ENCODE measurements at places on chromosomes 1 and 21.

- DNase-seq, result no peak
These were observed 238.0 kb downstream of the NTNG1 start for GRCh38 chr1:107378866-107379265.

GRCh38 chr1:8184301-8184700, 133.6 kb upstream of the SLC45A1 start:
- no peak for DNase-seq

GRCh38 chr1:221915764-221916163, 173.9 kb upstream of the DUSP10 start:
- no peak for DNase-seq

GRCh38 chr1:98103617-98104285, 182.9 kb upstream of the DPYD start:
- DNase-seq, result no peak

GRCh38 chr1:161382214-161383019, 14.7 kb upstream of the CFAP126 start:
- no peak for DNase-seq

DNA sequence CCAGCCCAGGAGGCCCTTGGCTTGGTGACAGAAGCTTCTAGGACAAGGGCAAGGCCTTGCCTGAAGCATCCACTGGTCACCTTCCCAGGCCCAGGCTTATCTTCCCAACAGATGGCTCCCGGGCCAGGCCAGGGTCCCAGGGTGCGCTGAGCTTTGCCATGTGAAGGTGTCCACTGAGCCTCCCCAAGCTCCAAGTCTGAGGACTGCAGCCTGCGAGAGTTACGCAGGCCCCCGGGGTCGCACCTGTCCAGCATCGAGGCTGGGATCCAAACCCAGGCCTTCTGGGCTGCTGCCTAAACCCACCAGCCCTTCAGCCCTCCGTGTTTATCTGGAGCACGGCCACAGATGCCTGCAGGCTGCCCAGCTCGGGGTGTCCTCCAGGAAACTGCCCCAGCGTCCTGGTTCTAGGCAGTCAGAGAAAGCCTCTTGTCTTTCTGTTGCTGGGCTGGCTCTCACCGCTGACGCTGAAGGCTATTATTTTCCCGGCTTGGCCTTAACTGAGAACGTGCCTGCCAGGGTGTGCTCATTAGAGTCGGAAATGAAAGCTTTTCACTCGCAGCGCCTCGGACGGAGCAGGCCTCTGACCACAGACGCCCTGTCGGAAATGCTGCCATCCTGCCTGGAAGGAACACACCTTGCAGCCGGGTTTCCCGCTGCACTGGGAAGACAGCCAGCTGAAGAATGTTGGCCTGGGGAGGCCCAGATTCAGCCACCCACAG, 71.4 kb downstream of the MEGF6 start:
- DNase-seq, result no peak

DNA sequence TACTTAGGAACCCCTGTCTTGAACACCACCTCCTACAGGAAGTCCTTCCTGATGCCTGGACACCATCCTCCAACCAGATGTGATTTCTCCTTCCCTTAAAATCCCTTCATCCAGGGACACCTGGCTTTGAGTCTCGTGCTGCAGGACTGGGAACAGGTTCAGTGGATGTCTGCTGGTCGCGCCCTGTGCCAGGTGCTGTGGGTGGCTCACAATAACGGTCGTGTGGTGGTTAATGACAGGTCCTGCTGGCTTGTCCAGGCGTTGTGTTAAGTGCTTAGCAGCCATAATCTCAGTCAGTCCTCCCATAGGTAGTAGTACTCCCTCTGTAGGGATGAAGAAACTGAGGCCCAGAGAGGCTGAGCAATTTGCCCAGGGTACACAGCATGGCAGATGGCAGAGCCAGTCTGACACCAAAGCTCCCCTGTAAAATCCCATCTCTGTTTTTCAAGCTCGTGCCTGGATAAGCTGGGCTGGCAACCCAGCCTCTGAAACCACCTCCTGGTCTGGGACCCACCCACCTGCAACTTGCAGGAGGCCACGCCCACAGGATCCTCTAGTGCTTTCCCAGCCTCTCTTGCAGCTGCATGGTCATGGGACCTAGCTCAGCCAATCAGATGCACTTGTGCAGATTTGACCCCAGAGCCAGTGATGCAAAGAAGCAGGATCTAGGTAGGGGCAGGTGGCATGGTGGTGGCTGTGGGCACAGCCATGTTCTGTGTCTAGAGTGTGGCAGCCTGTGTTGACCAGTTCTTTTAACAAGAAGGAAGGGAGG, 106.0 kb upstream of the IFFO2 start:
- no peak for DNase-seq

- no peak for DNase-seq
These were observed 199.3 kb upstream of the MAP1LC3C start for GRCh38 chr1:242197907-242198820.

GRCh38 chr1:85313888-85314696, 37.7 kb upstream of the BCL10 start:
- DNase-seq, result no peak

- DNase-seq, result no peak
These were observed 25.8 kb downstream of the OSBPL9 start for GRCh38 chr1:51642739-51643142.

- DNase-seq, result no peak
These were observed 37.1 kb downstream of the EIF4G3 start for GRCh38 chr1:21139601-21140000.

DNA sequence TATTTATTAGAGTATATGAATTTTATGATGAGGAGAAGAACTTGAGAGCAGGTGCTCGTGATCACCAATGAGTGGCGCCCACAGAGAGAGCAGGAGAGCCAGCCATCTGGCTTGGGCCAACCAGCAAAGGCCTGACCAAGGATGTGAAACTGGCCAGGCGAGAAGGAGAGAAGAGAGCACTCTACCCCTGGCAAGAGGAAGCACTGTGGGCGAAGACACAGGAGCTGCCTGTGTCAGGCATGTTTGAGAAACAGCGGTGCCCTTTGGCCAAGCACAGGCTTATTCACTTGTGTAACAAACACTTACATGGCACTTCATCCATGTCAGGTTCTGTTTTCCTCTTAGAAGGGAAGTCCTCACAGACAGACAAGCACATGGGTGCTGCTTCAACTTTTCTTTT, 4.2 kb upstream of the SIPA1L2 start:
- DNase-seq, result peak; percentile 13

DNA sequence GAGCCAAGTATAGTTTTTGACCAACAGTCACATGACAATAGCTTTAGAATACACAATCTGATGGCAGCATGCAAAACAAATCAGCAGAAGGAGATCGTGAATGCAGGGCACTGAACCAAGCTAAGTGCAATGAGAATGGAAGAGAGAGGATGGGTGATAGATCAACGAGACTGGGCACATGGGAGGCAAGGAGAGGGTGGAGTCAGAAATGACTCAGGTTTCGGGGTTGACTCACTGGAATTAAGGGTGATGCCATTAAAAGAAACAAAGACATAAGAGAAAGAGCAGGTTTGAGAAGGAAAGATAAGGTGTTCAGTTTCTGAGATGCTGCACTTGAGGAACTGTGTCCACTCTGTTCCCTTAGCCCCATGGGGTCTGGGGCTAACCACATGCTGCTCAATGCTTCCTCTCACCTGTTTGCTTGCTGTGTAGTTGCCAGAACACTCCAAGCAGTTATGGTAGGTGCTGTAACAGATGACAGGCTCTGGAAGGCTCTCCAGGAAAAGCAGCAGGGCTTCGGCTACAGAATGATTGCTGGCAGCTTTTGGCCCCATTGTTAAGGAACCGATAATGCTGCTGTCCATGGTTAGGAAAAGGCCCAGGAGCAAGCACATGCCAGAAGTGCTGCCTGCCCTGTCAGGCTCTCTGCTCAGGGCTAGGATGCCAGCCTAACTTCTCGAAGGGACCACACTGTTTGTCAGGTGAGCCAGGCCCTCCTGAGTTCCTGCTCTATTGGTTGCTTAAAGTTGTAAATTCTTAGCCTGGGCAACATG, 6.1 kb upstream of the MTF1 start:
- no peak for DNase-seq

- peak; percentile 32 for DNase-seq
These were observed 1.2 kb downstream of the ATP2B4 start for GRCh38 chr1:203627851-203628200.

GRCh38 chr1:175338387-175339135, 146.0 kb upstream of the KIAA0040 start:
- DNase-seq, result no peak

DNA sequence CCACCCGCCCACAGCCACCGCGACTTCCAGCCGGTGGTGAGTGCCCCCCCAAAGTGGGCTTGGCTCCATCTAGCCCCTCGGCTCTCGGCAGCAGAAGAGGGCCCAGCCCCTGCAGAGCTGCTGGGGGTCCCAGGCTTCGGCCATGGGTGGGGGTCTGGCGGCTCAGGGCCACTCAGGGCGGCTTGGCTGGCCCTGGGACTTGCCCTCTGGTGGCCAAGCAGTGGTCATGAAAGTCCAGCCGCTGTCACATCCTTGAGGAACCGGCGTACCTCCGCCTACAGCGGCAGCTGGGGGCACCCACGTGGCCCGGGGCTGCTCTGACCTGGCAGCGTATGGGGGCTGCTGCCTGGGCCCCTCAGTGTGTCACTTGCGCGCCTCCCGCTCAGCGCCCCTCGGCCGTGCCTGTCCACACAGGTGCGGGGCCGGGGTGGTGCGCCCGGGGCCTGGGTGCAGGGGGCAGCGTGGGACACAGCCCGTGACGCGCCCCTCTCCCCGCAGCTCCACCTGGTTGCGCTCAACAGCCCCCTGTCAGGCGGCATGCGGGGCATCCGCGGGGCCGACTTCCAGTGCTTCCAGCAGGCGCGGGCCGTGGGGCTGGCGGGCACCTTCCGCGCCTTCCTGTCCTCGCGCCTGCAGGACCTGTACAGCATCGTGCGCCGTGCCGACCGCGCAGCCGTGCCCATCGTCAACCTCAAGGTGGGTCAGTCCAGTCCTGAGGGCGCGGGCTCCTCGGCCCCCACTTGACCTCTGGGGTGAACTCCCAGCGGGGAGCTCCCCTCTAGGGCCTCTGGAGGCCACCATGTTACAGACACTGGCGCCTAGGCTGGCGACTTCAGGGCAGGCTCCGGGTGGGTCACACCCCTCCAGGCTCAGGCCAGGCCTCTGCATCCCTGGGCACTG, 32.4 kb downstream of the SLC19A1 start:
- DNase-seq, result no peak

DNA sequence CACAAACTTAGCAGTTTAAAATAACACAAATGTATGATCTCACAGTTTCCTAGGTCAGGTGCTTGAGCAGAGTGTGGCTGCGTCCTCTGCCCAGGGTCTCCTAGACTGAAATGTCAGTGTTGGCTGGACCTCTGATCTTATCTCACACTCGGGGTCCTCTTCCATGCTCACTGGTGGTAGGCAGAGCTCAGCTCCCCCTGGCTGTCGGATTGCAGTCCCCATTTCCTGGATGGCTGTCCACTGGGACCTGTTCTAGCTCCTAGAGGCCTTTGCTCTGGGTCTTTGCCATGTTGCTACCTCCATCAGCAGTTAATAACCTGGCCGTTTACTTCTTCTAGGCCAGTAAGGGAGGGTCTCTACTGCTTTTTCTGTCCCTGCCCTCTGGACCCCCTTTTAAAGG, 107.5 kb downstream of the PCNX2 start:
- no peak for DNase-seq

DNA sequence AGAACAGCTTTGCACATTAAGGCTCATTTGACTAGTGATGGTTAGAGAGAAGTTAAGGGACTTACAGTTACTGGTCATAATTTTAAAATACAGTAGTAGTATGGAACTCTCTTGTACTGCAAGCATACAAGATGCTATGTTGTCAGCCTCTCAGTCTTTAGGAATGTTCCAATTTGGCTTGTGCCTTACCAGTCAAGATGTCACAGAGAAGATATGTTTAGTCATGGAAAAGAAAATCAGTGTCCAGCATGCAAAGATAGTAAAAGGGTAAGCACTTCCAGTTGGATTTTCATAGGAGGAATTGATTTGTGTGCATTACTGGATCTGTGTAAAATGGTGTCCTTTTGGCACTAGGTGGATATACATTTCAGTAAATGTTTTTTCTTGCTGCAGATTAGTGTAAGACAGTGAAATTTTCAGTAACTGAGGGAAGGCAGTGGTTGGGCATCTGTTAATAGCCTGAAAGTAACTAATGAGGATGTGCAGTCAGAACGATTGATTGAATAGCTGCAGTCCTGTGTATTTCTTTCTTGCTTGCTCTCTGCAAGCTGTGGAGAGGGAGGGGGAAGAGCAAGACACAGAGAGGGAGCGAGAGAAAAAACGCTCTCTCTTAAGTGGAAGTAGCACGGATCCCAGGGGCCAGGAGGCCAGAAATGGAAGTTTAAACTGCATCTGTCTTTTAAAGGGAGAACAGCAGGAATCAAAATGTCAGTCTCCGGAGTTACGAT, 108.2 kb downstream of the CLEC20A start:
- DNase-seq, result no peak

DNA sequence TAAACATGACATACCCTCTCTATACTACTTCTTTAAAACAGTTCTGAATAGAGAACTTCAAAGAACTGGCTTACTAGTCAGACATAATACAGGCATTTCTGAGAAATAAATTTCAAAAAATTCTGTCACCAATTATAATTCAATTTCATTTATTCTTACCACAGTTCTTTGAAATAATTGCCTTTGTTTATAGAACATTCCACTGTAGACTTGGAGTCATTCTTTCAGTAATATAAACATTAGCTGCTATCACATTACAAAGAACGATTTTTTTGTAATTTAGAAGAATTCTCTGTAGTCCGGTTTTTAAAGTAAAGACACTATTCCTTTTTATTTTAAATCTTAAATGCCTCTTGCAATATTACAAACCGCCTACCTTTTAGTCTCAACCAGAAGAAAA, 146.4 kb upstream of the COL11A1 start:
- DNase-seq, result no peak

DNA sequence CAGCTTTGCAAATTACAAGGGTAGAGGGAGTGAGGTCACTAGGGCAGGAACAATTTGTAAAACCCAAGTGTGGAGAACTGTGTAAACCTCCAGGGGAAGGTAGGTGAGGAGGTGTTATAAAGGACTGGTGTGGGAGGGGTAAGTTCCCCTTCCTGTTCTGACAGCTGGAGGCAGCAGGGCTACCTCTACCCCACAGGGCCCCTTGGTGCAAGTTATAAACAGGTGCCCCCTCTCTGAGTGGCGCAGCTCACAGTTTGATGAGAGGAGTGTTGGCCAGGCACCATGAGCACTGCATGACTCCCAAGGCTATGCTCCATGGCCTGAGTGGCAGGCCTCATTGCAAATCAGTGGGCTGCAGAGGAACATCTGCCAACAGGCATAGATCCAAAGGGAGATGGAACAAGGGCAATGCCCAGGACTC, 41.0 kb downstream of the MFSD2A start:
- no peak for DNase-seq

GRCh38 chr1:41319807-41320711, 41.2 kb upstream of the FOXO6 start:
- DNase-seq, result no peak

GRCh38 chr1:195791796-195792195, 816.4 kb downstream of the KCNT2 start:
- DNase-seq, result no peak

GRCh38 chr1:199463521-199464127, 563.9 kb upstream of the NR5A2 start:
- no peak for DNase-seq

DNA sequence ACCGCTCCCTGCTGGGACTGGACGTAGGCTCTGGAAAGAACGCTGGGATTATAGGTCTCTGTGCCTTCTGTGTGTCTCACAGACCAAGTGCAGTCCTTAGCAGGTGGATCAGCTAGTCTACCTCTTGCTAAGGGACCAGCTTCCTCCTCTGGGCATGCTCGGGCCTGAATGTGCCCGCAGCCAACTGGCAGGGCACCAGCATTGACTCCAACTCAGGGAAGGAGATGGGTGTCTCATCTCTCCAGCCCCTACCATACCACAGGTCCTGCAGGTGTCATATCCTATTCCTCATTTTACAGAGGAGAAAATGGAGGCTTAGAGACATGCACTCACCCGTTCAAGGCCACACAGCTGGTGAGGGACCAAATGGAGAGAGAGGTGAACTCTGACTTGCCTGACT, 340.2 kb downstream of the PTPRU start:
- no peak for DNase-seq

Measured in C1 segment of cervical spinal cord (tissue), 14 donors.